NCI-H526 treated with DMSO at 0.1 percent for 48 hours (cell line): ENCODE measurements at places on chromosomes 3 and 15.

DNA sequence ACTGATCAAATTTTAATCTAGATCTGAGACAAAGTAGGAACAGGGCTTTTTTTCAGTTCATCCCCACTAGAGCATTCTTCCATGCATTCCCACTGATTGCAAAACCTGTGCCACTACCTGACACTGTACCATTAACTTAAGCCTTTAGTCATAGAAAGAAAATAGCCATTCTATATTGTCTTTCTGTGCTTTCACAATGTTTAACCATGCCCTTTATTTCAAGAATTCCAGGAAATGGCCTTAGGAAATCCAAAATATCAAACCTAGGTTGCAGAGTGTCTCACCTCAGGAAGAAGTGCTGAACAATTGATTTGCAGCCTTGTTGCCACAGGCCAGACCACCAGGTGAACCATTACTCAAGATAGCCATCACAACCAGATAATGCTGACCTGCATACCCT is 56.2 kb upstream of the TGFBR2 start:
- DNase-seq, result no peak

GRCh38 chr3:48086705-48087104 is 70.5 kb upstream of the MAP4 start:
- no peak for DNase-seq

- no peak for DNase-seq
These were observed 1.3 kb upstream of the PXYLP1 start for GRCh38 chr3:141230293-141230692.

DNA sequence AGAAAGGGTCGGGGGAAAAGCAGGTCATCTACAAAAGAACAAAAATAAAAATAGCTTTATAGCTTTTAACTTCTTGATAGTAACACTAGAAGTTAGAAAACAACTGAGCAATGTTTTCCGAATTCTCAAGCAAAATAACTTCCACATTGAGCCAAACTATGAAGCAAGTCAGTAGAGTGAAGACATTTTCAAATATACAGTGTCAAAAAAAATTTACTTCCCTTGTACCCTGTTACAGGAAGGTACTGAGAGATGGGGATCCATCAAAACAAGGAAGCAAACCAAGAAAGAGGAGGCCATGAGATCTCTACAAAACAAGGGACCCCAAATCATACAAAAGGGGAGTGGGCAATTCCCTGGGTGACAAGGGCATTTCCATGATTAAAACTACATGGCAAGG is 26.6 kb upstream of the STIMATE start:
- no peak for DNase-seq

- no peak for DNase-seq
These were observed 30.6 kb upstream of the OR5H6 start for GRCh38 chr3:98233468-98233867.

- DNase-seq, result no peak
These were observed 22.0 kb downstream of the TRPM1 start for GRCh38 chr15:31079519-31079918.

DNA sequence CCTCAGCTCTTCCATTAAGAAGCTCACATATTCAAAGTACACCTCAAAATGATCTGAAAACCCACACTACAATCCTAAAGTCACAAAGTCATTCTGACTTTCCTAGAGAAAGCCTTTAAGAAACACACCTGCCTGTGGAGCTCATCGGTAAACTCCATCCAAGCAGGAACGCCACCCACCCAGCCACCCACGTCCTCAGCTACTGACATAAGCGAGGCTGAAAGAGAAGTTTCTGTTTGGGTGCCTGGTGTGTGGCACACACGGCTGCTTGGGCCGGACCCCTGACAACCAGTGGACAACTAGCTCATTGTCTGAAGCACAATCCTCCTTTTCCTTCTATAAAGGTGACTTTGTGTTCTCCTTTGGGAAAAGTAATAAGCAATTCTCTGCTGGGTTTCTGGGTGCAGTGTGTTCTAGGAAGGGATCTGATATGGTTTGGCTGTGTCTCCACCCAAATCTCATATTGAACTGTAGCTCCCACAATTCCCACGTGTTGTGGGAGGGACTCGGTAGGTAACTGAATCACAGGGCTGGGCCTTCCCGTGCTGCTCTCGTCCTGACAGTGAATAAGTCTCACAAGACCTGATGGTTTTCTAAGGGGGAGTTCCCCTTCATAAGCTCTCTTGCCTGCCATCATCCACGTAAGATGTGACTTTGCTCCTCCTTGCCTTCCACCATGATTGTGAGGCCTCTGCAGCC is 26.1 kb downstream of the FAM174B start:
- DNase-seq, result no peak

- no peak for DNase-seq
These were observed 119.6 kb downstream of the ARNT2 start for GRCh38 chr15:80523746-80524145.

- DNase-seq, result no peak
These were observed 9.7 kb downstream of the RHCG start for GRCh38 chr15:89486726-89487050.

GRCh38 chr3:76715426-76715825 is 324.5 kb upstream of the ROBO2 start:
- no peak for DNase-seq

DNA sequence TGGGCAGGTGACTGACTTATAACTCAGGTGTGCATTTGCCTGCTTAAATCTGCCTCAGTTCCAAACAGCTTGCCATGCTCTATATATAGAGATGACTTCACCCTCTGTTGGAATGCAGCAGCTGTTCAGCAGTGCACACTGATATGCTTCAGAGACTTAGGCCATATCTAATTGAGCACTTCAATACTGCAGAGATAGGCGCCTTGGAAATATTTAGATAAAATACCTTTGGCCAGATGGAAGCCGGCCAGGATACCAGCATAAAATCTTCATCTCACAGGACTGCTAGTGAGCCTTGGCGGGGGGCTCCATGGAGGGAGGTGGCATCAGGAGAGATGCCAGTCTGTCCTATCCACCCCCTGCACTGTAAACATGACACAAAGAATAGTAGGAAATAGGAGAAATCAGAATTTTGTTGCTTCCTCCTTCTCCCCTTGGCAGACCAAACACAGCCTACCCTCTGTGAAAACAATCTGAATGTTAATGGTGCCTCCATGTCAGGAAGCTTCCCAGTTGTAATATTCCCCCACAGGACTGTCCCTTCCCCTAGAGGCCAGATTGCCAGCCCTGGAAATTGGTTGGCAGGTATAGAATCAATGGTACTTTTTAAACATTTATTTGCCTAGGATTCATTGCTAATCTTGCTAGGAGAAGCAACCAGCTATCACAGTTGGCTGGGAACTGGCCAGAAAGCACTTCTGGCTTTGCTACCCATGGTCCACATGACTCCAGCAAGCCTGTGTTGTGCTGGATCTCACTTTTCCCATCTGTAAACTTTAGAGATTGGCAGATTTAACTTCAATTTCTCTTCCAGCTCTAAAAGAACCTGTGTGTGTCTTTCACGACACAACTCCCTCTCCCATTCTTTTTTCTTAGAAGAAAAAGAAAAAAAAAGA is 215.5 kb upstream of the KCNMB2 start:
- DNase-seq, result no peak

DNA sequence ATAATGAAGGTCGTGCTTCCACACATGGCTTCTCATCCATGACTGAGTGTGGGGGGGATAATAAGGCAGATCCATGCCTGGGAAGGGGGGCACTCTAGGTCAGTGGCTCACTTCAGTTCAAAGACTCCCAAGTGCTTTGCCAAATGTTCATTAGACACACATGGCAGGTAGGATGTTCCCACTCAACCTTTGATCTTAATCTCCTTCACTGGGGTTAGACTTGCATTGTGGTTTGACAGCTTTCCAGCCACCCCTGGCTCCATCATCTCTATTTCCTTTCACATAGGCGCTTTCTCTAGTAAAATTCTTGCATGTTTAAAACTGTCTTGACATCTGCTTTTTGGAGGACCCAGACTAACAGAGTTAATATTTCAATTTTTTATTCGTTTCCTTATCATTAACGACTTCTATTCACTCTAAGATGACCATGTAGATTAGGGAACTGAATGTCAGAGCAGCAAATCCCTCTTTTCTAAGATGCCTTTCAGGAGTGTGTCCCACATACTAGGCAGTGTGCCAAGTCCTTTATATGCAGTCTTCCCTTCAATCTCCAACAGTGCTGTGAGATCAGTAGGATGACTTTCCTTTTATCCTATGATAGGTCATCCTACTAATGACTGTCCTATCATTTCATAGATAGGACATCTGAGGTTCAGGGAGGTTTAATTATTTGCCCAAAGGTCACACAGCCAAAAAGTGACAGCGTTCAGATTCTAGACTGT is 57.9 kb downstream of the BTD start:
- no peak for DNase-seq

DNA sequence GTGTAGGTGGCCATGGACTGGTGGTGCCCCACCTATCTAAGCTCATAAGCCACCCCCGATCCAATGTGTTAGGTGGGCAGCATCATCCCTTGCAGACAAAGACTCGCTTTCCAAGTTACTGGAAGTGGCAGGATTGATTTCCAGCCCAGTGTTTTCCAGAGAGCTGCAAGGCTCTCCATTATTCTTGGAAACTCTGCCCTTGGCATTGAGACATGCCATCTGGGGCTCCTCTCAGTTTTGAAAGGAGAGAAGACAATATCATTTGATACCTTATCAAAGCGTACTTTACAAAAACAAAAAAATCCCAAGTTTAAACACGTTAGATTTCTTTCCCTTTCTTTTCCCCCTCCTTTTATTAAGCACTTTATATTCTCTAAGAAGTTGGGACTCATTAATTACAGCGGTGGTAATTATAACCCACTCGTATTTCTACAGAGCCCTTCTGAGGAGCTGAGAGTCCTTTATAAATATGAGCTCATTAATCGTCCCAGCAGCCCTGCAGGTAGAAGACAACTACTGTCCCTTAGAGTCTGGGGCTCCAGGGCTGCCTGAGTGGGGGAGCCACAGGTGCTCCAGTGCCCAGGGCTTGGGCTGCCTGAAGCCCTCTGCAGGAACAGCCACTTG is 226.1 kb downstream of the TLE3 start:
- DNase-seq, result no peak

GRCh38 chr3:82004266-82004665 is 242.8 kb upstream of the GBE1 start:
- DNase-seq, result no peak

GRCh38 chr3:112531358-112531781 is 30.4 kb downstream of the ATG3 start:
- no peak for DNase-seq

GRCh38 chr15:77915261-77915960 is 162.1 kb downstream of the TBC1D2B start:
- no peak for DNase-seq

- DNase-seq, result peak; percentile 52
These were observed 722 bp upstream of the ZXDC start for GRCh38 chr3:126476166-126477060.

GRCh38 chr3:131806736-131807135 is 228.1 kb downstream of the CPNE4 start:
- no peak for DNase-seq

- peak; percentile 51 for DNase-seq
These were observed 1.5 kb downstream of the ITGB5 start for GRCh38 chr3:124885466-124886167.

DNA sequence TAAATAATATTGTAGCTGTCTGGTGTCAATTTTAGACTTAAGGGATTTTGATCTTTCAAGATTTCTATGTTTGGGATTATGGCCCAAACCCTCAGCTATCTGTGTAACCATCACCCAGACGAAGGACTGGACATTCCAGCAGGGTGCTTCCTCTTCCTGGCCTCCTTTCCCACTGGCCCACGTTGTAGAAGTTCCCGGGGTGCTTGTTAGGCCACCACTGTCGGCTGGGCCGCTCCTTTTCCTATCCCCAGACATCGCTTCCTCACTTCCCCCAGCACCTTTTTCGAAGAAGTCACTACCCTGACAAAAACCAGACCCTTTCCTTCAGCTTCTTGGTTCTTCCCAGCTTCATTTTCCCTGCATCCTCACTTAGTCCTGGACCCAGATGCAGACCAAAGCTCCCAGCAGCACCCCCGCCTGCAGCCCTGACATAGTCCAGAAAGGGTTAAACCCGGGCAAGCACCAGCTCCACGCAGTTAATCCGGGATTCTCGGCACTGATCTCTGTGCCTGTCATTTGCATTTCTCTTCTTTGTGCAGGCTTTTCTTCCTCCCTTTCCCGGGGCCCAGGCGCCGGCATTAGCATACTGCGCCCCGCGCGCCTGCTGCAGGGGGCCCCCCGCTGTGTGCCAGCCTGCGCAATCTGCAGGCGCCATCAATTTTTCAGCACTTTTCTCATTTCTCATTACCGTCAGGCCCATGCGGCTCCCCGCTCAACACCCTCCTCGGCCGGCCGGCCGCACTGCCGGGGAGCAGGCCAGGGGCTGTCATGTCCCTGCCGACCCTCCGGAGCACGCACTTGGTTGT is 90.6 kb downstream of the ZNF621 start:
- peak; percentile 20 for DNase-seq

GRCh38 chr15:50181969-50182218 is at the start of gene SLC27A2:
Gene SLC27A2, plus strand, starts transcription at chr15:50182196. Its CDS starts 232 bp downstream, at chr15:50182428.
- no peak for DNase-seq

DNA sequence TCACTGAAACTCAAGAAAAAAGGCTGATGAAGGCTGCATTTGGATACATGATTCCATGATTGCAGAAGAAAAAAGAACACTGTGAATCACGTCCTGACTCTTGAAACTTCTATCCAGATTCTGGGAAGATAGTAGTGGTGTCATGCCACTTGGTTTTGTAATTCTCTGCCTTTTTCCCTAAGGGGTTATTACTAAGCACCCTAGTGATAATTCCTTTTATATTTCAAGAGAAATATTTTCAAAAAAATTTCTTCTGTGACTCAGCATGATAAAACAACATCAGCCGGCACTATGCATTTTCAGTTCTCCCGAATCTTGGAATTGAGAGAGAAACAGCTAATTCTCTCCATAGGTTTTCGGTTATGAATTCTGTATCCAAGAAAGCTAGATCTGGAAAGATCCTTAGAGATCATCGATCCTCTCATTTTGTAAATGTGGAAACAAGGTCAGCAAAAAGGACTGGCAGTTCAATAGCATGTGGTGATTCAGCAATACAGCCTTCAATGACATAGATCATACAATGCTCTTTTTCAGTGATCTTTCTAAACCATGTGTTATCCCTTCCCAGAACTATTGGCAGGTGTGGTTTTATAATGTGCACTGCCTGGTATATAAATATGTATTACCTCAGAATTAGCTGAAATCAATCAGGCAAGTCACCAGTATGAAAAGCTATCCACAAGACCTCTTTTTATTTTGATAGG is 42.6 kb upstream of the TP63 start:
- DNase-seq, result no peak

DNA sequence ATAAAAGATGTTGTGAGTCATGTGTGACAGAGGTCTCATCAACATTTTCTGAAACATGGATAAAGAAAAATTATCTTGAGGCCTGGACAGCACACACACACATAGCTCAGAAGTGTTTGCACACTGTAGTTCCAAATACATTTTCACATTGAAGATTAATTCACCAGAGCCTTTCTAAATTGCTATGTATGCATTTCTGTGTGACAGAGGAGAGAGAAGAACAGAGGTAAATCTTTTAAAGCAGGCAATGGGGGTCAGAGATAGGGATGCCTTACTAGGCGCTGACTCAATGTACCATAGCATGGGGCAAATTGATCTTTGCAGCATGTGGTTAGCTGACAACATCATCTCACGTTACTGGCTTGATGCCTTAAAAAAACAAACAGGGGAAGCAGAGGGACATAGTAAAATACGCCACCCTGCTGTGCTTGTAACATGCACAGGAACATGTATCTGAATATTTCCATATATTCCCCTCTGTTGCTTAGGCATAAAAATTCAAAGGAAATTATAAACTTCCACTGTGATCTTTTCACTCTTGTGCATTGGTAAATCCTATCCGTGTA is 7.7 kb downstream of the POU1F1 start:
- DNase-seq, result no peak
